Type B pancreatic cell (in vitro differentiated cells): ENCODE measurements at places on chromosomes 6 and 20.
A peak's percentile ranks its signal among the peaks of the same experiment; 100 is the strongest.

GRCh38 chr6:36563237-36563927, 16.1 kb upstream of the STK38 start:
- DNase-seq, result no peak

DNA sequence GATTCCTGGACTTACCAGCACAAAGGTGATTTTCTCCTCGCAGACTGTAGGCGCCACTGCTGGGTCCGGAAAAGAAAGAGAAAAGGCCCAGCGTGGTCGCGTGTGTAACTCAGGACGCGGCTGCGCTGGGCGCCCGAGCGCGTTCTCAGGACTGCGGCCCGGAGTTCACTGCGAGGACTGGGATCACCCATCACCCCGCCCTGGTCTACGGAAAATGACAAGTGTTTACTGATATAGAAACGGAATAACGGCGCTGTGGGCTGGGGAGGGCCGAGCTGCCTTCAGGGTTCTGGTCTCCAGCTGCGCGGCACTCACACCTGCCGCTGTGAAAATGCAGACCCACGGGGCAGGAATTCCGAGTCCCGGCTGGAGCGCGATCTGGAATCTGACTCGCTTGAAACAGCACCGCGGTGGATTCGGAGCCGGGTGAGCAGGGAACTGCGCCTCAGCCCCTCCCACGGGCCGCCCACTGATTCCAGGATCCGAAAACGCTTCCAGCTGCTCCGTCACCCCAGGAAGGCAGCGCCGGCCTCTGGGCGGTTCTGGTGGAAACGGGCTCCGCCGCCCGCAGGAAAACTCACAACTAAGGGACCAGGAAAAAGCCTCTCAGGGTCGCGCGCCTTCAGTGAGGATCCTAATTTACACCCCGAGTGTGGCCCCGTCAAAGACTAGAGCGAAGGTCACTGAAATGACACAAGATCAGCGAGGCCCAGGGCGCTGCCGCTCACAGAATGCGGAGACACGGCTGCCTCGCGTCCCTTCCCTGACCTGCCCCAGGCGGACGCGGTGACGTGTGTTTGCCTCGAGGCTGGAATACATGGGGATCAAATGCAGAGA, 34.5 kb downstream of the HLA-A start:
- DNase-seq, result no peak

DNA sequence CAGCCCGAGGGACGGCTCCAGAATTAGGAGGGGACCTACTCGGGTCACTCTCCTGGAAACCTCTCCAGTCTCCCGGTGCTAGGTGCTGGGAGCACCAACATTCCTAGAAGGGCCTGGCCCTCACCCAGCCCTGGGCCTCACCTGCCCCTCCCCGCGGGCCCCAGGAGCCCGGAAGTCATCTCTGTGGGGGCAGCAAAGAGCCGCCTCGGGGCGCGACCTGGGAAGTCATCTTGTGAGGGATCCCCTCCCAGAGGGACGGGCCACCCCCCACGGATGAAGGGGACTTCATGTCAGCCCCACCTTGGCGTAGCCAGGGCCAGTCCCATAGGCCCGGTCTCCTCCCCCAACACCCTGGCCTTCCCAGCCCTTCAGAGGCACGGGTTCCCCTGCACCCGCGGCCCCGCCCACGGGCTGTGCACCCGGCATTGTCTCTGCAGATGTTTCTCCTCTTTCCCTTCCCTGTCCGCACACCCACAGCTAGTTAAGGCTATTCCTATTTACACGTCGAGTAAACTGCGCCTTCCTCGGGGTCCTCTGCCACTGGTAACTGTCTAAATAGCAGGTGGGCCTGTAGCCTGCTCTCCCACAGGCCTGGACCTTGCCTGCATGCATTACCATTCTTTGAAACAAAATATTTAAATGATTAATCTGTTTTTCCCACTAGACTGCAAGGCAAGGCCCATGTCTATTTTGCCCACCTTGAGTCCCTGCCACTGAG, 896 bp upstream of the RNASET2 start:
- DNase-seq, result no peak

- DNase-seq, result peak; percentile 97
These were observed 477 bp upstream of the LZTS3 start for GRCh38 chr20:3173610-3174441.

GRCh38 chr20:54585217-54585616, 109.8 kb downstream of the DOK5 start:
- DNase-seq, result no peak

- DNase-seq, result no peak
These were observed 129.5 kb downstream of the NFATC2 start for GRCh38 chr20:51412951-51413481.

DNA sequence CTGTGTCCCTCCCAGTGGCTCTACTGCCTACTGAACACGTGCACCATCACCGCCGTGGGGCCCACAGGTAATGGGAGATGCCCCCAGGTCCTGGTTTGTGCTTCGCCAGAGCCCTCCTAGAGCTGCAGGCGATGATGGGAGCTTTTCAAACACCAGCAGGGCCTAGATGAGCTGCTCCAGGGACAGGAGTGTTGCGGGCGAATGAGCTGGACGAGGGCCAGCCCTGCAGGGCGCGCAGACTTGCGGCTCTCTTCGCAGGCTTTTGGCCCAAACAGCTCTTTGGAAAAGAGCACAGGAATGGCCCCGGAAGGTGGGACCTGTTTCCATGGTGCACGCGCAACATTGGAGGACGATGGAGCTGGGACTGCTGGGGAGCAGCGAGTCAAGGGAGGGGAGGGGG, 409.3 kb upstream of the SULF2 start:
- no peak for DNase-seq
